Ecto neural progenitor cell (in vitro differentiated cells): ENCODE measurements at places on chromosomes 7 and 10.

DNA sequence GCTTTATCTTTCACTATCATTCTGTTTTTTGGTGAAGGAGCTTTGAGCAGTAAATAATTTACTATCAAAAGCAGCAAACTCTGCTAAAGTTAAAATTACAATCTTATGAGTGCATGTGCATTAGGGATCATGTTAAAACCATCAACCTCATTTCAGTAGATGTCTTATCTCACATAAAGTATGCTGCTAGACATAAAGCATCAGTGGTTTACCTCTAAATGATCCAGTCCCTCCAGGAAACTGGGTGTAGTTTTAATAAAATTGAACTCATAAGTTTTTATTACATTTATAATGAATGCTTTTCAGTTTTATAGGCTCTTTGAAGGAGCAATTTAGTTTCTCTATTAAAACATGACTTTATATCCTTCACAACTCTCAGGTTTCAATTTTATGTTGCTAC is 108.7 kb downstream of the LRRN3 start:
- DNase-seq = no peak

- no peak for DNase-seq
Observed at GRCh38 chr7:39199951-39200350, 222.2 kb downstream of the POU6F2 start.

DNA sequence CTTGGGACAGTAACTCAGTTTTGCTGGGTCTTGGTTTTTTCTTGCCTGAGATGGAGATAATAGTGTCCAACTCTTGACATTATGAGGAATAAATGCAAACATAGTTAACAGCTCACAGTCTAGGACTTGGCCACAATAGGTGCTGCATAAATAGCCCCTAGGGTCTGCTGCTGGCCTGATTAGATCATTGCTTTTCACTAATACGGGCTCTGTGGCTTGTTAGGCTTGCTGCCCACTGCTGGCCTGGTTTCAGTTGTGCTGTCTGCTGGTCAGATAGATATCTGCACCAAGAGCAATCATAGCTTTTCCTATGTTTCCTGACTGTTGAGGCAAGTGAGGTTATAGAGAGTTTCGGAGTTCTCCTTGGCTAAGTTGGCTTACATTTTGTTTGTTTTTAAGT is 246.1 kb downstream of the DNAJB9 start:
- no peak for DNase-seq

DNA sequence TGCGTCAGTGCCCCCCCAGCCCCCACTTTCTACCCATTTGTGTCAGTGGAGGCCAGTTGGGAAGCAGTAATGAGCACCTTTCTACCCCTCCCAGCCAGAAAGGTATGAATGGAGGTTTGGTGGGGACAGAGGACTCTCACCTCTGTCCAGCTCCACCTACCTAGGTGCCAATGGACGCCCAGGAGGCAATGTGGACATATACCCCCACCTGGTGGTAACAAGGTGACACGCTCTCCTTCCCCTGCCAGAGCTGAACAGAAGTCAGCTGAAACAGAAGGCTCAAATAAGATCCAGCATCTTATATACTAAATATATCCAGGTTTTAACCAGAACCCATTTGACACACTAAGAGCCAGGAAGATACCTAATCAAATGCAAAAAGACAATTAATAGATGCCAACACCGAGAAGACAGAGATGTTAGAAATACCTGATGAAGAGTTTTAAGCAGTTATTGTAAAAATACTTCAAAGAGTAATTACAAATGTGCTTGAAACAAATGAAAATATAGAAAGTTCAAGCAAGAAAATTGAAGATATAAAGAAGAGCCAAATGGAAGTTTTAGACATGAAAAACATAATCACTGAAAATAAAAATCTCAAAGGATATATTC is 18.4 kb upstream of the SORCS3 start:
- DNase-seq = no peak

GRCh38 chr10:31035266-31035798 is 3.7 kb upstream of the ZNF438 start:
- no peak for DNase-seq

GRCh38 chr10:30038781-30039536 is 20.4 kb downstream of the JCAD start:
- no peak for DNase-seq

GRCh38 chr10:131646551-131647525 is 254.0 kb upstream of the PPP2R2D start:
- DNase-seq = peak; percentile 48

DNA sequence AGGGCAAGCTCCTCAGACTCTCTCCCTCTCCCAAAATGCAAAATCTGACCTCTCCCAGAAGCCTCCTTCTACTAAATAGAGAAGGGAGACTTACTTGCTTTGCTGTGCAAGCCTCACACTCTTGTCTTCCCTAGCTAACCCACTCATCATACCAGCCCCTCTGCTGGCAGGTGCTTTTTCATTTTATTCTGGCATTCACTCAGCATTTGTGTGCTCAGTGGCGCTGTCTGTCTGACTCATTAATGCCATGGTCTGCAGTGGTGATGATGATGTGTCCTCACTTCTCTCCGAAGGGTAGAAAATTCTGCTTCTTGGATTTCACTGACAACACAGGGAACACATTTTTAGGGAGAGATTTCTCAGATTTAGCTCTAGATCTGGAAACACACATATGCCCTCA is 22.0 kb upstream of the BTRC start:
- no peak for DNase-seq

GRCh38 chr7:7665031-7665430 is 24.5 kb downstream of the UMAD1 start:
- no peak for DNase-seq

GRCh38 chr10:75297021-75297599 is 61.4 kb upstream of the COMTD1 start:
- no peak for DNase-seq

DNA sequence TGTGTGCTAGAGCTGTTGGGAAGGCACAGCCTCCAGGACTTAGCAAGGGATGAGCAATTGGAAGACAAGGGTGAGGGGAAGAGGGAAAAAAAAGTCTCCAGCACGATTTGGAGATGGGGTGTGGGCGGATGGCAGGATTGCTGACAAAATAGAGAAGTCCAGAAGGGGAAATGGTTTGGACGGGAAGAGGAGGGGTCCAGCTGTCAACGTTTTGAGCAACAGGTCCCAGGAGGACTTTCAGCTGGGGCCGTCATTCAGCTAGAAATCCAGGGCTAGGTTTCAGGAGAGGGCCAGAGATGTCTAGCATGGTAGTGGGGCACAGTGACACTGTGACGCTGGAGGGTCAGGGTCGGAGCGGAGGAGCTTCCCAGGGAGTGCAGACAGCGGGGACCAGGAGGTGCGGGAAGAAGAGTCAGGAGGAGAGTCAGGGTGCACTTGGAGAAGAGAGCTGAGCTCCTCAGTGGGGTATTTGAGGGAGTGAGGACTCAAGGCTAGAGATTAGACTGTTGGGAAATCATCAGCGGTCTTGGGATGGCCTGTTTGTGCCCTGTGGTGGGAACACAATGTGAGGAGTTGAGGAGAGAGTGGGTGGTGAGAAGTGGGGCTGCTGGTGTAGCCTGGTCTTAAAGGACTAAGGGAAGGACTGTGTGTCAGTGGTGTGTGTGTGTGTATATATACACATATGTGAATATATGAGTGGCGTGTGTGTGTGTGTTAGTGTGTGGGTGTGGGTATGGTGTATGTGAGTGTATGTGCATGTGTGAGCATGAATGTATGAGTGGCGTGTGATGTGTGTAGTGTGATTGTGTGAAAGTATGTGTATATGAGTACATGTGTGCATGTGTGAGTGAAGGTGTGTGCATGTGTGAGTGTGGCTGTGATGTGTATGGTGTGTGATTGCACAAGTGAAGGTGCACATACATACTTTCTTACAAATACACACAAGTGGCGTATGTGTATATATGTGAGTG is 3.8 kb downstream of the ZYX start:
- no peak for DNase-seq

- no peak for DNase-seq
Observed at GRCh38 chr7:156504687-156505545, 135.7 kb upstream of the RNF32 start.

- no peak for DNase-seq
Observed at GRCh38 chr7:18829858-18830285, 287.6 kb downstream of the TWIST1 start.
